Aorta (tissue), 5 donors: ENCODE measurements at places on chromosomes 12 and 14. TPM values are rescaled to one million over a fixed set of nuclear protein-coding genes. Genes with fewer than 3 reads are reported as not detected.

Gene AQP2
- 0.21 TPM for total RNA-seq

Gene ARHGAP5
- total RNA-seq: 120 TPM

Gene GYS2
- total RNA-seq: 0.15 TPM

Gene TM9SF1
- 37.3 TPM for total RNA-seq

Gene LRFN5
- 0.94 TPM for total RNA-seq

Gene SLC2A14
- 3.6 TPM for total RNA-seq

Gene A2M
- total RNA-seq: 2,139 TPM

Gene TRAF3
- total RNA-seq: 32.6 TPM

Gene TMTC1
- 84.6 TPM for total RNA-seq

Gene SYNDIG1L
- 1.2 TPM for total RNA-seq

Gene GLT8D2
- 28.2 TPM for total RNA-seq

Gene FZD10
- 0.72 TPM for total RNA-seq

Gene SLC10A1
- not detected for total RNA-seq

Gene PRKCH
- 77.2 TPM for total RNA-seq

Gene CLEC14A
- total RNA-seq: 56.0 TPM

Gene ATP2A2
- 285 TPM for total RNA-seq

Gene GDF3
- 0.30 TPM for total RNA-seq

Gene CABP1
- 1.7 TPM for total RNA-seq

Gene GPR84
- 1.9 TPM for total RNA-seq

Gene OR6C2
- total RNA-seq: not detected

Gene RAB15
- 9.0 TPM for total RNA-seq

Gene CMKLR1
- 41.9 TPM for total RNA-seq

Gene ERBB3
- total RNA-seq: 5.1 TPM

Gene AQP6
- total RNA-seq: not detected

Gene RDH12
- total RNA-seq: not detected

Gene FAM186B
- 0.30 TPM for total RNA-seq

Gene KRT79
- total RNA-seq: not detected

Gene RNASE3
- 0.57 TPM for total RNA-seq

Gene CLEC1A
- total RNA-seq: 12.9 TPM

Gene ARG2
- 4.1 TPM for total RNA-seq

Gene OASL
- 1.7 TPM for total RNA-seq

Gene BICDL1
- total RNA-seq: 1.3 TPM

Gene NCOR2
- total RNA-seq: 248 TPM

Gene KHNYN
- 49.9 TPM for total RNA-seq
